Lower leg skin (tissue), 4 donors: ENCODE measurements at places on chromosomes 5 and 9. TPM values are rescaled to one million over a fixed set of nuclear protein-coding genes. Genes with fewer than 3 reads are reported as not detected.

Gene BAAT
- total RNA-seq = not detected

Gene PRR16
- total RNA-seq = not detected

DNA sequence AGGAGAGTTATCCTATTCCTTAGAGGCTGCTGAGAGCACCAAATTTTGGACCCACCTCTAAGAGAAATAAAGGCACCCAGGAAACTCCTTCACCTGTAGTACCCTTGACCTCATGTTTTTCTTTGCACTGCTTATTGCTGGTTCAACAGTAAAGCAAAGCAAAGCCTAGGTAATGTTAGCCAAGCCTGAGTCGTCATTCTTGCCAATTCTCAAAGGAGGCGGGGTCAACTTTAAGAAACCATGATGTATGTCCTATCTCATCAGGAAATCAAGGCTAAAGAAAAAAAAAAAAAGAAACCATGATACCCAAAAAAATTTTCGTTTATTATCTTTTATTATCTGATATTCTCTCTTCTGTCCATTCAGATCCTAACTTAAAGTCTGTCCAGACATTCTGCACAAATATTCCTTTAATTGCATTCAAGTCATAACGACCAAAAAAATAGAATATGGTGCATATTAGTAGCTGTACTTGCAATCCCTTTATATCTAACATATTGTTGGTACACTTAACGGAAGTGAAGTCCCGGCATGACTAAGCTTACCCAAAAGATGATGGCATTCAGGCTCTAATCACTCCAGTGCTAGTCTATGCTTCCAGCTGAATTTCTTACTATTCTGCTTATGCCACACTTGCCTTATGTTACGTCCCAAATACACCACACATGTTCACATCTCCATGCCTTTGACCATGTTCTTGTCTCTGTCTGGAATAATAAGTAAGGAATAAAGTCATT lies 1.8 kb downstream of the AUH start:
- DNase-seq = no peak

Gene NR6A1
- total RNA-seq = 4.6 TPM

GRCh38 chr9:109107402-109108240 lies 12.1 kb downstream of the TMEM245 start:
- no peak for DNase-seq

Gene ACOT12
- not detected for total RNA-seq

- DNase-seq = no peak
Measured at GRCh38 chr5:65871182-65871581, 55.2 kb upstream of the ERBIN start.

GRCh38 chr9:27090711-27091110 lies 18.3 kb upstream of the TEK start:
- no peak for DNase-seq

- no peak for DNase-seq
Measured at GRCh38 chr9:138060881-138061280, 183.3 kb downstream of the CACNA1B start.

- DNase-seq = no peak
Measured at GRCh38 chr5:133523961-133524586, 88.3 kb downstream of the FSTL4 start.

GRCh38 chr5:164358531-164359259 lies 853.3 kb downstream of the MAT2B start:
- no peak for DNase-seq

DNA sequence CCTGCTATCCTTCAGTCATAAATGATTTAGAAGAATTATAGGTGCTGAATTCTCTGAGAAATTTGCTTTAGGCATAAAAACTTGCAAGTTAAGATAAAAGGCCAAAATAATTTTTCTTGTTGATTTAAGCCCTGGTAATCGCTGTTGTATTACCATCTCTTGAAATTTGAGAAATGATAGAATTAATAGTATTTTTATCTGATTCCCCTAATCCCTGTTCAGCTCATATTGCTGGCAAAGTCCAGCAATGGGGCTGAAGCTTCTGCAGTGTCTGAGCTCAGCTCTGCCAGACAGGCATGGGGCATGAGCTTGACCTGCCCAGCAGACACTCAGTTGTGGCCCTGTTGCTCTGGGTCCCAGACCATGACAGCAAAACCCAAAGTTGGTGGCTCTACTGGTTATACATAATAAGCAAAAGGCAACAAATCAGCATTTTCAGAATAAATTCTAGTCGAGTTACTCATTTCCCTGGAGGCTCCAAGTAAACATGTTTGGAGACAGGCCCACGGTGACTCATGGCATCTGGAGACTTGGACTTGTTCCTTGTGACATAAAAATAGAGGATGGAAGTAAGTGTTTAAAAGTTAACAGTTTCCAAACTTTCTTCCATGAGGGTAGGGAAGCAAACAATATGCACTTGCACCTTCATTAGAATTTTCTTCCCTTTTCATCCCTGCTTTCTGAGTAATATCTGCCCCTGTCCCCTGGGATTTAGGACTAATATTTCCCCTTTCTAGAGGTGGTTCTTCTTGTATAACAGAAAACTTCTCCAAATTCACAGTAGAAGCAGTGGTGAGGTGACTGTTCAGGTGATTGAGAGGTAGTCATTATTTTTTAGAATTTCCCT lies 60.2 kb upstream of the SLC2A8 start:
- DNase-seq = peak; percentile 94
